ENCODE measurements at places on chromosomes 7 and 10.

DNA sequence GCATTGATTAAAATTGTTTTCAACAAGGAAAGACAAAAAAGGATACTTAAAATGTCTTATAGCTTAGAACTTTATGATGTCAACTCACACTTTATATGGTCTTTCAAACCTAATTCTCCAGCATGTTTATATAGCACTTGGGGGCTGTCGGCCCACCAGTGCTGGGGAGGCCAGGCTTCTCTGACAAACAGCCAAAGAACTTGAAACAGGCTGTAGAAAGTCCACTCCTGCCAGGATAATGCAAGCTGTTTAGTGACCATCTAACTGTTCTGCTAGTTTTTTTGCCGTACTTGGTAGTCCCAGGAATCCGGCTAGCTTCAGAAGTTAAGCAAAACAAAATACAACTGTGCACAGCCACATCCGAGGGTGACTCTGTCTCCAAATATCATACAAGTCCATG lies 13.6 kb upstream of the SOSTDC1 start:
- DNase-seq: no peak

DNA sequence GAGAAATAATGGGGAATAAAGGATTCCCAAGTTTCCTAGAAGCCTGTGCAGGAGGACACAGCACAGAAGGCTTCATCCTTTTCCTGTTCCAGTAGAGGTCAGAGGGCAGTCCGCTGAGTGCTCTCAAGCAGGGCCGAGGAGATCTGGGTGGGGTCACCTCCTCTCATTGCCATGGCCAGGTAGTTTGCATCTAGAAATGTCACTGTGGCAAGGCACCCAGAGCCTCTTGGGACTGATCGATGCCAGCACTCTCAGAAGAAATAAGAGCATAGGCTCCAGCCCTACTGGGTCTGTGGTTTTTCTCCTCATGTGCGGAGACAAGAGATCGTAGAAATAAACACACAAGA lies 7.9 kb downstream of the NUB1 start:
- no peak for DNase-seq

- DNase-seq: no peak
These were observed 247.7 kb upstream of the PPP2R2D start for GRCh38 chr10:131653140-131653539.

DNA sequence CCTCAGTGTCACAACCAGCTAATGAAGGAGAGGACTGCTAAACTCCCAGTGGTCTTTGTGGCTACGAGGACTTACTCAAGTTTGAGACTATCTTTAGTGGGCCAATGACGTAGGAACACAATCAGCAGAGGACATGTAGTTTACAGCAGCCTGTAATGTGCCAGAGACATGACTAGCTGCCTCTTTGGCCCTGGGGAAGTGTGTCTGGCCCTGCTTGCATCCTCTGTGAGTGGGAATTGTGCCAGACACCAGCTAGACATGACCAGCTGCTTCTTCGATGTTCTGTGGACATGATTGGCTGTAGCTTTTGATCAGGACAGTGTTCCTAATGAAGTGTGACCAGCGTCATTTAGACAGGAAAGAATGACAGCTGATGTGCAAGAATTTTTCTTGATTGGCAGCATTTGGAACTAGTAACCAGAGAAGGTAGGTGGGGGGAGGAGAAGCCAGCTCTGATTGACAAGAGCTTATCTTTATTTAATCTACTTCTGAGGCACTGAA lies 141.7 kb downstream of the AUTS2 start:
- DNase-seq: no peak

DNA sequence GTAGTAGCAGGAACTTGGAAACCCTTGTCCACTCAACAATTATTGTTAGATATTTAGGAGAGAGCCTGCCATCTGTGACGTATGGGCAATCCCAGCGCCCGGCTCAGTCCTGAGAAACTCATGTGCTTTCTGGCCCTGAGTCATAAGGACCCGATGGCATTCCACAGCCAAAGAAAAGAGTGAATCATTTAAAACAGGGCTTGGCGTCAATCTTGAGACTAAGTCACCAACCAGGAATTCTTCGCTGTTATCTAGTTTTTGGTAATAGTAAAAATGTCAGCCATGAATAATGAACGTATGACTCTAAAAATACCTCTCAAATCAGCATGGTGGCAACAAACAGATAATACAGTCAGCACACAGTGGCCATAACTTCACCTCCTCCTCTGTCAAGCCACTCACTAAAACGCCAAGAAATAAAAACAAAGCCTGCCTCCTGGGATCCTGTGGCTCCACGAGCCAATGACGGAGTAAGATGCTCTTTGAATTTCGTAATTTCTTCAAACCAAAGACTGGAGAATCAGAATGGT lies 140.8 kb downstream of the ADAM12 start:
- no peak for DNase-seq

- DNase-seq: no peak
These were observed 42.8 kb downstream of the AUTS2 start for GRCh38 chr7:69640925-69641594.

DNA sequence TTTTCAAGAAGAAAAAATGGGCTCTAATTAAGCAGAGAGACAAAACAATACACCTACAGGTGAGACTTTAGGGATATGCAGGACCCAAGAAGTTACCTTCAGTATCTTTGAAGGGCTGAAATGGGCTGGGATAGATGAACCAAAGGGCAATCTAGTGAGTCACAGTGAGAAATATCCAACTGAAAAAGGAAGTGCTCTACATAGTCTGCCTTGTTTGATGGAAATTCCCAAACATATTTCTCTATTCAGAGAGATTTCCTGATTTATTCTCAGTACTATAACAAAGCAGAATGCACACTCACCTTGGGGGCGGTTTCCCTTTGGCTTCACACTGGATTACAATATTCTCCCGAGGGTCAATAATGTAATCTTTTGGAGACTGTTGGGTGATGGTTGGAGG lies 104.1 kb upstream of the LAMB4 start:
- no peak for DNase-seq

- no peak for DNase-seq
These were observed 231.0 kb downstream of the KIAA1217 start for GRCh38 chr10:24439935-24440334.

GRCh38 chr7:1681581-1681980 lies 11.5 kb downstream of the ELFN1 start:
- DNase-seq: no peak

GRCh38 chr7:120997882-120998474 lies 9.5 kb downstream of the CPED1 start:
- DNase-seq: no peak

DNA sequence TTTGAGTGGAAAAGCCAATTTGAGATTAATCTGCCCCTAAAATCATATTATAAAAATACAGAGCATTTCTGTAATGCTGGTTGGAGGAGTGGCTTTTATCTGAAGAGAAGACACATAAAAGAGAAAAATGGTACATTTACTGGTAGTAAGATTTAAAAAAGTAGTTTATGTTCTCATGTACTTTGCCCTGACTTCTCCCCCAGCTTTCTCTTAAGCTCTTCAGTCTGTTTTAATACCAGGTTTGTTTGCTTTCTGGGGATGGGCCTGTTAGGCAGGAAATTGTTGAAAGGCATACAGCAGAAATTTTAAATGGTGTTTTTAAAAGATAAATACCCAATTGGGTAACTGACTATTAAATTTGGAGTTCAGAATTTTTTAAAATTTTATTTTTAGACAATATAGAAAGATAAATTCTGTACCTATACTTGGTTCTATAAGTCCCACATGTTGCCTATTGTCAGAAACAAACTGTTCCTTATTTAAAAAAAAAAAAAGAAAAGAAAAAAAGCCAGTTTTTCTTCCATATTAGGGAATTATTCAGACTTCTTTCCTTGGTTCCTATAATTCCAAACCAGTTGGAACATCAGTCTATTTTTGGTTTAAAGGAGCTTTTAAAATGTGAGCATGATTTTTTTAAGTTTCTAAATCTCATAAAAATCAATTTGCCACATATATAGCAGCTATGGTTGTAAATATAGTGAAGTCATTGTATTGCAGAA lies 136.6 kb downstream of the ARID5B start:
- DNase-seq: no peak

GRCh38 chr10:122516734-122517133 lies 43.8 kb upstream of the DMBT1 start:
- DNase-seq: no peak

DNA sequence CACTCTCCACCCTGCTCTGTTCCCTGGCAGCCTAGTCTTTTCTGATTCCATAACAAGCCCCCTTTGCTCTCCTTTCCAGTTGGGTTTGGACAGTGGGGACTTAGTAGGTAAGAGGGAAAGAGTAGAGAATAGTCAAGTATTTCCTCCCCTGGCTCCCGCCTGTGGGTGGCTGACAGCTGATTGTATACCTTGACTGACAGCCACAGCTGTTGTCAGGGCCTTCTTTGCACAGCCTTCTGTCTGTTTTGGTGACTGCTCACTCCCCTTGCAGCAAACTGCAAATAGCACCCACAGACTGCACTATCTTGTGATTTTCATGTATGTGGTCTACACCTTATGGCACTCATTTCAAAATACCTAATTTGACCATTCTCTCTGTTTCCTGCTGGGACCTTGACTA lies 486.3 kb downstream of the ACTR3B start:
- no peak for DNase-seq

DNA sequence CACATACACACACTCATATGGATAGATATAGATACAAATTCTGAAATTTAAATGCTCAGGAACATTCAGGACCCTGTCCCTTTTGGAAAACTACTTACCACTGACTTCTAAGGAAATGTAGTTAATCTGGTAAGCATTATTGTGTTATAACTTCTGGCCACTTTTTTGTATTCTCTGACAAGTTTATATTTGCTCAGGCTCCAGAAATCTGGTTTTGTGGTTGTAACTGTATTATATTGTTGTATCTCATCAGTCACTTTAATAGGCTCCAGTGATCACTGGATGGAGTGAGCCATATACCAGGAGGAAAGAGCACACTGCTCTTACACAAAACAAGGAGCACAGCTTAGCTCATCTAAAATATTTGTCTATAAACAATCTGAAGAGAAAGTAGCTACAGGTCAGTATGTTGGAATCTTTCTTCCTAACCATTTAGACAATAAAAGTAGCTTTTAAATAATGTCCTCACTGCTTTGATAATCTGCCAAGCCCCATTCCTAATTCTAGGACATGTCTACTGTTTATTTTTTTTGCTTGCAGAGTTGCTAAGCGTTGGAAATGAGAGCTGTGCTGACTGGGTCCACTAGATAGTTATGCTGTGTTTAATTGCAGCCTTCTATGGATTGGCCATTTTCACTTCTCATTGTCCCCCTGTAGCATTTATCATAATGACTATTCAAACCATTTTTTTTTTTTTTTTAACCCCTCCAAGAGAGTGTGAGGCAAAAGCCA lies 43.8 kb downstream of the SMNDC1 start:
- no peak for DNase-seq

DNA sequence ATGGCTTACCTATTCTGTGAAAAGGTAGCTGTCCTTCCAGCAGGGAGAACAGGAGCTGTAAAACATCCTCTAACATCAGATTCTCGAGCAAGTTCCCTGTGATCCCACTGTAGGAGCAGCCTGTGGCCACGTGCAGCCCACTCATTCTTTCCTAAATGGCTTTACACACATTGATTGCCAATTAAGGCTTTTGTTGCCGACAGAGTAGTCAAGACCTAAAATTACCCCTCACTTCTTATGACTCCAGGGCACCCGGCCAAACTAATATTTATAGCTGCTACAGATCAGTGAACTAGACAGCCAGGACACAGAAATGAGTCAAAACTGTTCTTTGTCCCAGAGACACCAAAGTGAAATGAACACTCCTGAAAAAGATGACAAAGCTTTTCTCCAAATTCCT lies 832.1 kb downstream of the SORCS3 start:
- DNase-seq: no peak

GRCh38 chr7:159107161-159107892 lies 37.3 kb downstream of the VIPR2 start:
- DNase-seq: no peak

GRCh38 chr10:5511231-5511884 lies 12.0 kb upstream of the CALML5 start:
- no peak for DNase-seq

DNA sequence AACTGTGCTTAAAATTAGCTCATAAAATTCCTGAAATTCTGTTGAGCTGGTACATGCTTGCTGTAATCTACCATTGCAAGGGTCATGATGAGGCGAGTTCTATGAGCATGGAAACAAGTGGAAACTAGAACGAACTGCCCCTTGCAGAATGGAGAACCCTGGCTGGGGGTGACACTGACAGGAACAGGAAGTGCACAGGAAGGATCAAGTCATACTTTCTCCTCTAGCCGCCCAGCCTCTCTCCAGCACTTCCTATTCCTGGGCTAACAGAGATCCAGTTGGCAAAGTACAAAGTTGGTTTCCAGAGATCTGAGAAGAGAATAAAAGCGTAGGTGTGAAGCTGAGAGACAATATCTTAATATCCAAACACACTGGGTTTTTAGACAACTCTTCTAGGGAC lies 414.2 kb upstream of the PODXL start:
- no peak for DNase-seq

GRCh38 chr7:106575138-106575823 lies 85.7 kb downstream of the CCDC71L start:
- no peak for DNase-seq

- DNase-seq: no peak
These were observed 1247.8 kb upstream of the SORCS1 start for GRCh38 chr10:108412323-108412722.

DNA sequence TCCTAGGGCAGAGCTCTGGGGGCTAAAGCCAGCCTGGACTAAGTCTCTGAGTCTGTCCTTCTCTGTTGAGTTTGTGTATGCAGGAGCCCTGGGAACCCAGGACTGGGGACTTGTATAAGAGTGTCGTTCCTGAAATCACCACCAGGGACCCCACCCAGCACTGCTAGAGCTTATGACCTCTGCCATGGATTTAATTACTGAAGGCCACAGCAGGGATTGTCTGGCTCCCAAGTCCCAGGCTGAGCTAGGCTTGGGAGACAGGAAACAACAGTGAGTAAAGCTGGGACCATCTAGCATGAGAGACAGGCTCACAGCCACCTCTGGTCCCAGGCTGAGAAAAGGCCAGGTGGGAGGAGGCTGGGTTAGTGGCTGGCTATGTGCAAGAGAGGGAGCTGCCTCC lies 1.4 kb upstream of the TSPAN15 start:
- DNase-seq: no peak

GRCh38 chr10:15795036-15795792 lies 65.1 kb downstream of the MINDY3 start:
- no peak for DNase-seq

DNA sequence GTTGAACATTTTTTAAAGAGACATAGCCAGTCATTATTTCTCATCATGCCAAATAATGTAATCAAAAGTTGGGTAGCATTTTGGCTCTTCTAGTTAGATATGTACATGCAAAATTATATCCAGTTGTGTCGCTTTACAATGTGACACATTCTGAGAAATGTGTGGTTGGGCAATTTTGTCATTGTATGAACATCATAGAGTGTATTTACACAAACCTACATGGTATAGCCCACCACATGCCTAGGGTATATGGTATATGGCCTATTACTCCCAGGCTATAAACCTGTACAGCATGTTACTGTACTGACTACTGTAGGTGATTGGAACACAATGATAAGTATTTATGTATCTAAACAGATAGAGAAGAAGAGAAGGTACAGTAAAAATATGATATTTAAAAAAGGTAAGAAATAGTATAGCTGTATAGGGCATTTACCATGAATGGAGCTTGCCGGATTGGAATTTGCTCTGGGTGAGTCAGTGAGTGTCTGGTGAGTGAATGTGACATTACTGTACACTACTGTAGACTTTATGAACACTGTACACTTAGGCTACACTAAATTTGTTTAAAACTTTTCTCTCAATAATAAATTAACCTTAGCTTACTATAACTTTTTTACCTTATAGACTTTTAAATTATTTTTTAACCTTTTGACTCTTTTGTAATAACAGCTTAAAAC lies 16.5 kb downstream of the ZNF365 start:
- no peak for DNase-seq

GRCh38 chr7:41978858-41979257 lies 258.2 kb downstream of the GLI3 start:
- no peak for DNase-seq

GRCh38 chr7:74554178-74554577 lies 100.5 kb downstream of the GTF2IRD1 start:
- DNase-seq: no peak

All from stimulated activated CD8-positive, alpha-beta memory T cell treated with anti-CD3 and anti-CD28 coated beads, Interleukin-15, amount 100 ng/mL, for 24 hours (primary cell).